NCI-H460 (cell line): ENCODE measurements at places on chromosomes 2 and 18. TPM values are rescaled to one million over a fixed set of nuclear protein-coding genes. Genes with fewer than 3 reads are reported as not detected.

DNA sequence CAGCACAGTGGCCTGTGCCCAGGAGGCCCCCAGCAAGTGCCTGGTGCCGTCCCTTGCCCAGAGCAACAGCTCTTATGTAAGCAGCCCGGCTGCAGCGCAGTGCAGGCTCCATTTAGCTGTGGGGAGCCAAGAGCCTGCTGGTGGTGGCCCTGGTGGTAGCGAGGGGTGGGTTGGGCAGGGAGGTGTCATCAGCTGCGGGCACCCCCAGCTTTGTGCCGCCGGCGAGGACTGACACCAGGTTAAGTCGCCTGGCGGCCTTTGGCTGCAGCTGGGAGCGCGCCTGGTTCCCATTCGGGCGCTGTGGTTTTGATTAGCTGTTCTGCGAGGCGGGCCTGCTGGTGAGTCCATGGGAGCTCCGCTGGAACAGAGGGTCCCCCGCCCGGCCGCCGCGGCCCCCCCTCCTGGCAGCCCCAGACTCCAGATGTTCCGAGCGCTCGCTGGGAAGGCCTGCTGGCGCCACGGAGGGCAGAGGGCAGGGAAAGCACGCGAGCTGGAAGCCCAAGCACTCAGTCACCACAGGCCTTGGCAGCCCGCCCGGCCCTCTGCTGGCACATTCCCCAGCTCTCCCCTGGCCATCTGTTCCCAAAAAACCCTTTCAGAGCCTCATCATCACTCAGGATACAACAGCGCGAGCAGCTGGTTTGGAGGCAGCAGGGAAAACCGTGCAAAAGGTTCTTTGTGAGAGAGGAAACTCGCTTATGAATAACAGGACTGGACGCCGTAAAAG, 18.4 kb downstream of the ATOH8 start:
- DNase-seq: peak; percentile 77

GRCh38 chr18:79193826-79194225, 124.6 kb downstream of the ATP9B start:
- DNase-seq: no peak

DNA sequence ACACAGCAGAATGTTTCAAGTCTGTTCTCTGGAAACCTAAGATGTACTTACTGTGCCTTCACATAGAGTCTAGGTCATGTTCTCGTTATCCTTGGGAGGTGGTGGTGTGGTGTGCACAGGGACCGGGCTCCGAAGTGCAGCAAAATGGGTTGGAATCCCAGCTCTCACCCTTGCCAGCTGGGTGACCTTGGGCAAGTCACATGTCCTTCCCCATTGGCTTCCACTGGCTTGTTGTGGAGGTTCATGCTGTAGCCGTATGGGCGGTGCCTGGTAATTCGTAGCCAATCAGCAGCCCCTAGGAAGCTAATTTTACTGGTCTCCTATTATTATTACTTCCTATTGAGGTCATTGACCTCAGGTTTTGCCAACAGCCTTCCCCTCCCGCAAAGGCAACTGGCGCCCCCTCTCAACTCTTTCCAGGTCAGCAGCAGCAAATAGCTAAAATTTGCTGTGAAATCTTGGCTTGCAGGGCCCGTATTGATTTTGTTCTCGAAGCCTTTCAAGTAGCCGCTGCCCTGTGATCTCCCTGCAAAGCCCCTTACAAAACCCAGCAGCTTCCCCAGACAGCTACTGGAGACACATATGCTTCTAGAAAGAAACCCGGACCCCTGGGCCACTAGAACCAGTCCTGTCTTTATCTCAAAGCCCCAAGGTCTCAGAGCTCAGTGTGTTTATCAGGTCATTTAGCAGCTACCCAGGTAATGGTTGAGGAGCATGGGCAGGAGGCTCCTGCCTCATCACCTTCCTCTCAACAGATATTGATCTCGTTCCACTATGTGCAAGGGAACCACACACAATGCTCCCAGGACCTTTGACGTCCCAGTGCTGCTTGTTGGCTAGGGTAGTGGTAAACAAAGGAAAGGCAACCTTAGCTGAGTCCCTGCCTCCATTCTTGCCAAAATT, 66.5 kb upstream of the SLC1A4 start:
- DNase-seq: no peak

DNA sequence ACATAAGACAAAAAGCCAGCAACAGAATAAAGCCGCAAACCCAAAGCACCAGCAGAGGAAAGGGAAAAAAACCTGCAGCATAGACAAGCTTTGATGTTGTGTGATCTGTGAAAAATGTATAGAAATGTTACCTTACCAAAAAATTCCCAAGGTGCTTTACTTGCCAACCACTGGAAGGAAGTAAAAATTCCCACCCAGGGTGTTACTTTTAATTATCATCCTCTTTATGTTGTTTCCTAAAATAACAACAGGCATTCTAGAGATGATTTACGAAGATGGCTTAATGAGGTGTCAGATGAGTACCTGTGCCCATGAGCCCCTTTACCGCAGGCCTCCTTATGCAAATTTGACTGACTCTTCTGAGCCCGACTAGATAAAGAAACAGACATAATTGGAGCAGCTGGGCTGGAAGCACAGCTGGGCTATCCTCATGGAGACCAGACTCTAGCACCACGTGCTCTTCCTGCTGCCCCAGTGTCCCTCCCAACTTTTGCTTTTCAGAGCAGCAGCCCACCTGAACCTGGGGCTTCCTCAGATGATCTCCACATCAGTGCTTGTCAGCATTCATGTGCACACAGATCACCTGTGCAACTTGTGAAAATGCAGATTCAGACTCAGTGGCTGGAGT, 41.5 kb downstream of the SRSF7 start:
- DNase-seq: no peak

DLX2 gene
- 1.0 and 1.9 TPM in 2 replicates for total RNA-seq

- no peak for DNase-seq
Measured at GRCh38 chr2:80016171-80016570, 288.4 kb downstream of the LRRTM1 start.

SDC1 gene
- 27.3 and 31.7 TPM in 2 replicates for total RNA-seq

DNA sequence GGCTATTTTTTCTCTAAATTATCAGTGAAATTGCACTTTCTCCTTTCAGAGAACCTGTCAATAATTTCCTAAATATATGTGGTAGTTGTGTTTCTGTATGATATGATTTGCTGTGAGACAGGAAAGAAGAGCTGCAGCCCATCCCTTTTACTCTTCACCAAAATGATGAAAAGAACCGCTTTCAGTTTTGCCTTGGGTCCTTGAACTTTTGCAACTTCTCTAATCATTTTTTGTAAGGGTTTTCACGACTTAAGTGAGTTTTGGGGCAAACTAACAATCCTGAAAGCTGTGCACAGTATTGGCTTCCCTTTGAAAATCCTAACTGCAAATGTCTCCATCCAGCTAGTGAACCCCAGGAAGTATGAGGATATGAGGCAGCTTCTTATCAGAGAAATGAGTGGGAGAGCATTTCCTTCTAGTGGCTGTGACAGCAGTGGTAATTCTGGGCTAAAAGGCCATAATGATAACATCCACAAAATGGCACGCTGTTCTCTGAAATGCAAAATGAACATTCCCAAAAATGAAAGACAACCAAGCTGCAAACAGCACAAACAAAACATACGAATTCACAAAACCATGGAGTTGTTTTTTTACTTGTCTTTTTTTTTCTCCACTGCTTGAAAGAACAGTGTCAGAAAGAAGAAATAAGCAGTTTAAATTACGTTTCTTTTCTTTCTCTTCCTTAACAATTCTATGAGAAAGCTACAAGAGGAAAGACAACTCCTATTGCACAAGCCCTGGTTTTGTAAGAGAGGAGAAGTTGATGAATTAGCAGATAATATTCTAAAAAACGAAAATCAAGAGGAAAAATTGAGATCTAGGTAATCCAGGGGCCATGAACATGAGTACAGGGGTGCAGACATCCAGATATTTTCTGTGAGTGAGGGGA, 1291.6 kb upstream of the ZEB2 start:
- no peak for DNase-seq

EVA1A gene
- not detected in 2 replicates for total RNA-seq

- no peak for DNase-seq
Measured at GRCh38 chr2:113806217-113806913, 49.9 kb upstream of the SLC35F5 start.
